Subcutaneous preadipocyte (primary cell): ENCODE measurements at places on chromosomes 7 and 10. TPM values are rescaled to one million over a fixed set of nuclear protein-coding genes. Genes with fewer than 3 reads are reported as not detected.

Gene SLC18A3
- not detected in 2 replicates for total RNA-seq

Gene MMD2
- not detected in 2 replicates for total RNA-seq

Gene EDRF1
- total RNA-seq, result 18.4 and 27.6 TPM in 2 replicates

Gene LRRC61
- total RNA-seq, result under 0.01 TPM in 1 of 2 replicates, not detected in the other

Gene MRPS17
- total RNA-seq, result 12.9 and 15.2 TPM in 2 replicates

Gene MCU
- total RNA-seq, result 34.2 and 36.2 TPM in 2 replicates

Gene ENO4
- under 0.01 TPM in 1 of 2 replicates, not detected in the other for total RNA-seq

Gene NRP1
- total RNA-seq, result 267 and 402 TPM in 2 replicates

Gene COBL
- total RNA-seq, result under 0.01 TPM in 1 of 2 replicates, not detected in the other

Gene FAM131B
- 1.6 and 2.6 TPM in 2 replicates for total RNA-seq

Gene BMPER
- total RNA-seq, result 10.2 and 16.2 TPM in 2 replicates

Gene EMX2
- total RNA-seq, result 1.1 and 3.1 TPM in 2 replicates

Gene CFAP58
- 0.37 and 0.59 TPM in 2 replicates for total RNA-seq

Gene ZNF804B
- total RNA-seq, result not detected in 2 replicates
